ENCODE measurements at places on chromosomes 4 and X.

GRCh38 chr4:150821641-150822040, 193.4 kb downstream of the LRBA start:
- no peak for DNase-seq

- peak; percentile 50 for DNase-seq
Observed at GRCh38 chrX:154074199-154074598, 23.3 kb downstream of the MECP2 start.

GRCh38 chrX:129786210-129786651, 6.5 kb downstream of the SASH3 start:
- DNase-seq, result no peak

DNA sequence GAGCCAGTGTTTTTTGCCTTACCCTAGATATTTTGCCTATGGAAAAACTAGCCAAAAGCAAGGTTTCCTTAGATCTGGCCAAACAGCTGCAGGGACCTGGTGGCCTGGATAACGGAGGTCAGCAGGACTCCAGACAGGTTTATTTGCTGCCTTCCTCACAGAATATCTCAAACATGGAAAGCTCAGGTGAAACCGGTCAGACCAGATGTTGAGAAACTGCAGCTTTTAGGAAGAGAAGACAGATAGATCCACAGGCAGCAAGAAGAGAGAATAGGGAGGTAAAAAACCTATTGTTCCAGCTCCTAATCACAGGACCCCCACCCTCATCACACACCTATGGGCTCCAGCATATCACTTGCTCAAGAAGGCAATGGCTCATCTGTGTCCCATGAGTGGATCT, 16.2 kb downstream of the SLC16A2 start:
- DNase-seq, result no peak

GRCh38 chr4:138307319-138307718, 65.2 kb upstream of the SLC7A11 start:
- DNase-seq, result no peak

GRCh38 chr4:8117278-8117682, 41.3 kb downstream of the ABLIM2 start:
- peak; percentile 69 for DNase-seq
